Midbrain (tissue), 1 donor: ENCODE measurements at places on chromosomes 4 and X.

DNA sequence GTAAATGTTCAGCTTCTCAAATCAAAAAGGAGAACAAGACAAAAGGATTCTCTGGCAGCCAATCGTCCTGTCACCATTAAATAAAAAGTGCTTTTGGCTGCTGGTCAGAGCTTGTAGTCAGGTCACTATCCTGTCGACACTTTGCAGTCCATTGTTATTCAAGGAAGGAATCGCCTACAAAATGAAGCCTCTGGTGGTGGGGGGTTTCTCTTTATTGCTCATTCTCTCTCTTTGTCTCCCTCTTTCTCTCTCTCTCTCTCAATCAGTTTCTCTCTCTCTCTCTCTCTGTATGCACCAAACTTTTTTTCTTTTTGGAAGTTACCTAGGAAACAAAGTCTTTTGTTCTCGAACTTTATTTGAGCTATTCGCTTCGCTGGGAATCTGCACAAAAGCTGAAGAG is 17.6 kb upstream of the SCML1 start:
- DNase-seq = no peak

- DNase-seq = no peak
Observed at GRCh38 chrX:19673375-19674040, 158.2 kb upstream of the MAP3K15 start.

DNA sequence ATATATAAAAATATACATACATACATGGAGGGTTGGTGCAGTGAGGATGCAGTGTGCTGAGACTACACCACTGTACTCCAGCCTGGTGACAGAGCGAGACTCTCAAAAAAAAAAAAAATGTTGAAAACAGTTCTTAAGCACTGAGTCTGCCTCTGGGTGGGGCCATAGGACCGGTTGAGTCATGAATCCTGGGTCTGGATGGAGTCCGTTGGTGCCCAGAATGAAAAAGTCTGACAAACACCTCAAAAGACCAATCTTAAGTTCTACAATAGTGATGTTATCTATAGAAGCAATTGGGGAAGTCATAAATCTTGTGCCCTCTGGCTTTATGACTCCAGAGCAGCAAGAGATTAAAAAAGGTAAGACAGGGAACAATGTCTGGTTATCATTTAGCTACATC is 70.4 kb downstream of the FGFBP1 start:
- DNase-seq = no peak

DNA sequence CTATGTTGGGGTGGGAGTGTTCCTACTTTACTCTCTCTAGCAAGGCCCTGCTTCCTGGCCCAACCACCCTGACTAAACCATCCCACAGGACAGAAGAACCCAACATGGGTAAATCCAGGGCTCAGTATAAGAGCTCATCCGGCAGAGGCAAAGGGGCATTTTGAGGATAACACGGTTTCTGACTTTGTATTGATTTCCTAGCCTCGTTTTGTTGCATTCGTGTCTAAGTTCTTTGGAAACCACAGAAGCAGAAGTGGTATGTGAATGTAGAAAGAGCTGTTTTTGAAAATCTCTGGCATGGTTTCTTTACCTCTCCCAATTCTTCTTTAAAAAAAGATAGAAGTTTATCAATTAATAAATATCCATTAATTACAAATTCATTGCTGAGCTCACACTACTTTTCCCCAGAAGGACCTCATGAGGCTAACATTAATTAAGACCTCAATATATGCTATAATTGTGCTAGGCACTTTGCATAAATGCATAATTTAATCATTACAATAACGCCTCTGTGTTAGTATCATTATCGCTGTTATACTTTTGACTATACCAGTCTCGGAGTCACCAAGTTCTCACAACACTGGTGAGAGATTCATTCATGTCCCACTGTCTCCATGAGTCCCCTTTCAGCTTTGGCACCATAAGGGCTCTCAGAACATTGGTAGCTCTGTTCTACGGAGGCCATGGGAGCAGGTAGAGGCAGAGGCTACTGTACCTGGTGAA is 5.8 kb upstream of the CLNK start:
- no peak for DNase-seq

- DNase-seq = no peak
Observed at GRCh38 chr4:94349193-94349592, 6.6 kb upstream of the HPGDS start.
